D721Med (cell line): ENCODE measurements at places on chromosomes 4 and X.

DNA sequence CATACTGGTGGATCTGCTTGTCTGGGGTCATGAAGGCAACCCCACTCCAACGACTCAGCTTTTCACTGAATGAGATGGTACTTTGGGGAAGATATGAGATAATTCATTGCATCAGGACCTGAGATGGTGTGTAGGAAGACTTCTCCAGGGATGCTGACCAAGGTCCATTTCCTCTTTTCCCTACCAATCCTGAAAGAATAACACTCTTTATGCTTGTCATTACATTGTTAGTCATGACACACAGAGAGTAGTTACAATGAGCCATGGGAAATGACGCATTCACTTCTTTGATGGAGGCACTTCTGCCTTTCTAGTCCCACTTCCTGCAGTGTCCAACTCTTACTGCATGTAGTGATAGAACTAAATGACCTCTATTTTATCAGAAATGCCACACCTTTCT is 58.6 kb downstream of the AREG start:
- DNase-seq: no peak

- DNase-seq: no peak
Observed at GRCh38 chrX:153948002-153948466, 3.6 kb upstream of the RENBP start.

DNA sequence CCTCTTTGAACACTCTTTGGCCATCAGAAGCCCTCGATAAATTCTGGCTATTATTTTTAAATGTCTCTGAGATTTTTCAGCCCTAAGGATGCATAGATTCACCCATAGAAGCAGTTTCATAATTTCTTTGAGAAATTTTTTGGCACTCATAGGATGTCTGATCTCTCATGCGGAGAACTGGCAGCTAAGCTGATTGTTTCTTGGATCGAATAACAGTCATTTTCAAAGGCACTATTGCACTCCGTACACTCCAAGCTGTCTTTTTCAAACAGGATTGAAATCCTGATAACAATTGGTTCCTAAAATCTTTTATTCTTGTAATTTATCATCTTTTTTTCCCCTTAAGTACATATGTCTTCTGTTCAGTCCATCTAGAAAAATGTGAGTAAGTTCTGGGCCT is 411.9 kb downstream of the SPOCK3 start:
- no peak for DNase-seq

GRCh38 chr4:74376888-74377483 is 12.0 kb downstream of the EREG start:
- DNase-seq: no peak

- peak; percentile 8 for DNase-seq
Observed at GRCh38 chr4:144288011-144288903, 147.7 kb upstream of the GYPA start.

DNA sequence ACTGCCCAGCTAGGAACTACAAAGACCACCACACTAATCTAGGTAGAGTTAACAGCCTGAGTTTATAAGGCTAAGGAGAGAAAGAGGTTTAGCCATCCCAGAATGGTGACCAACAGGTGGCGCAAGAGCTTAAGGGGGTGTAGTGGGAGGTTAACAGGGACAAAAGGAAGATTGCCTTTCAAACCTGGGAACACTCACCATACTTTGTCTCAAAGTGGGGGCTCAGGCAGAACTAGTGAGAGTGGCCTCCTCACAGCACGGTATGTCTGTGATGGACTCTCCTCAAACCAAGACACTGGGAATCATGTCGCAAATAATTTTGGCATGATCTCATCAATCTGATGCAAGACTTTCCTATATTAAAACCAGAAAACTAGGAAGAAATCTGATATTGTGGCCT is 23.4 kb downstream of the CCNI start:
- no peak for DNase-seq

DNA sequence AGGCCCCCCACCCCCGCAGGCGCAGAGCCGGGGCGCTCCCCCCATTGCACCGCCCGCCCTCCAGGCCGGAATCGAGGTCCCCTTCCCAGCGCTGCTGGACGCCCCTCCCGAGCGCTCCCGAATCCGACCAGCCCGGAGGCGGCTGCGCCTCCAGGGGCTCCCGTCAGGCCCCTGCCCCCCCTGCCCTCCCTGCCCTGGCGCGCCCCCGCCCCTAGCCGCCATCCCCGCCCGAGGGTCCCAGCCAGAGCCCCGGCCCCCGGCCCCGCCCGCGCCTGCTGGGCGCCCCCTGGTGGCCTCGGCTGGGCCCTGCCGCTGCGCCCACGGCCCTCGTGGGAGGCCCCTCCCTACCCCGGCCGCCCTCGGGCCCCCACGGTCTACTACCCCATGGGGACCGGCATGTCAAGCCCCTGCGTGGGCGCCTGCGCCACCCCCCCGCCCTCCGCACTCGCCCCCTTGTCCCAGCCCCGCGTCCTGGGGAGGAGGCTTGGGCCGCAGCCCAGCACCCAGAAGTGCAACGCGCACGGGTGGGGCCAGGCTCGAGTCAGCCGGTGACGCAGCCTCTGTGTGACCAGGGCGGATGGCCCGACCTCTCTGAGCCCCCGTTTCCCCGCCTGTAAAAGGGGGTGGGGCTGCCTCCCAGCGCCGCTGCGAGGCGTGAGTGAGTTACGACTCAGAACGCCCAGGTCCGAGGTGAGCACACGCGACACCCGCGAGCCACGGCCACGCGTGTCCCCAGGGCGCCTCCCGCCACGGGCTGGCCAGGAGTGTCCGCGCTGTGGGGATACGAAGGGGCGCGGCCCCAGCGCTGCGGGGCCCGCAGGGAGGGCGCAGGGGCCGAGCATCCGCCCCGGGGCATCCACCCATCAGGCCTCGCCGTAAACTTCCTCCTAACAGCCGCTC is 104.9 kb downstream of the FAM53A start:
- DNase-seq: peak; percentile 90

DNA sequence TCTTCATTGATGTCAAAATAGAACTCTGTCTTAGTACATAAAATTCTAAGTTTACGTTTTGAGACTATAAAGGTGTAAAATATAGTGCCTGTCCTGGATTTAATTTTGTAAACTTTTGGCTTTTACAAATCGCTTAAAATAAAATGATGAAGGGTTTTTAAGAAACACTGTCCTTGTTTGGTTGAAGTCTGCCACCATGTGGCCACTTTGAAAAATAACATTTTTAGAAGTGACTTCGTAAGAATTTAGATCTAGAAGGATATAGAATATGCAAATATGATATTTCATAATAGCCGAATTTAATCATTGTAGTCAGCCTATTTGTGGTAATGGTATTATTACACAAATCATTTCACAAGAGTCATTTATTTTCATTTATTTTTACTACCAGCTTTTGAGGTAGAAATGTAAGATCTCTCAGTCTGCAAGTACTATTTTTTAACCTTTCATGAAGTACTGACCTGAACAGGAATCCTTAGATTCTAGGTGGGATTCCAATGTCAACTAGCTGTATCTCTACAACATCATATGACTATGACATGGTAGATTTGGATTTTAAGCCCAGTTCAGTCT is 31.0 kb upstream of the FAT4 start:
- no peak for DNase-seq

- no peak for DNase-seq
Observed at GRCh38 chrX:443536-444210, 57.0 kb upstream of the PPP2R3B start.
